Stimulated activated CD8-positive, alpha-beta memory T cell treated with anti-CD3 and anti-CD28 coated beads, Interleukin-15, amount 100 ng/mL, for 4 hours (primary cell): ENCODE measurements at places on chromosomes 7 and 10.

DNA sequence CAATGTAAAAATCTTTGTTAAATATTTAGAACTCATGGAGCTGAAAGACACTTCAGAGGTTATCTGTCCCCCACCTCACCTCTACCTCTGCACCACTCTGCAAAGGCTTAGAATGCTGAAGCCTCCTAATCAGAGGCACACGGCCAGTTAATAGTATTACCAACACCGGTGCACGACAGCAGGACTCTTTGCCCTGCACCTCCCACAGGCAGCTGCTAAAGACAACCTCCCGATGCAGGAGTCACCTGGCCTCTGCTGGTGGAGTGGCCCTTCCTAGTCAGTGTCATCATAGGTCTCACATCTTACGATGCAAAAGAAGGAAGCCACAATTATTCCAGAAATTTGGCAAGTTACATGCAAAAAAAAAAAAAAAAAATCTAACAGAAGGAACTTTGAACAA is 66.6 kb upstream of the MGMT start:
- no peak for DNase-seq

DNA sequence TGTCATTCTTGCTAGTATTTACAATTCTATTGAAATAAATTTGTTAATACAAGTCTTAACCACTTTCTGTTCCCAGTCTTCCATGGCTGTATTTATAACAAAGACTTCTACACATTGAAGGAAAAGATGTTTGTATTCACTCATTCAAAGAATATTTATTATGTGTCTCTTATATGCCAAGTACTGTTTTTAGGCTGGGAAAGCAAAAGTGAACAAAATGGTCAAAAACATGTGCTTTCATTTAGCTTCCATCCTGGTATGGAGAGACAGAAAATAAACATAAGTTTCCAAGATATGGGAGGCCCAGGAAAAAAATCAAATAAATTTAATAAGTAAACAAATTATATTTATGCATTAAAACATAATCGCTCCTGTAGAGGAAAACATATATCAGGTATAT is 22.9 kb downstream of the CPED1 start:
- no peak for DNase-seq

DNA sequence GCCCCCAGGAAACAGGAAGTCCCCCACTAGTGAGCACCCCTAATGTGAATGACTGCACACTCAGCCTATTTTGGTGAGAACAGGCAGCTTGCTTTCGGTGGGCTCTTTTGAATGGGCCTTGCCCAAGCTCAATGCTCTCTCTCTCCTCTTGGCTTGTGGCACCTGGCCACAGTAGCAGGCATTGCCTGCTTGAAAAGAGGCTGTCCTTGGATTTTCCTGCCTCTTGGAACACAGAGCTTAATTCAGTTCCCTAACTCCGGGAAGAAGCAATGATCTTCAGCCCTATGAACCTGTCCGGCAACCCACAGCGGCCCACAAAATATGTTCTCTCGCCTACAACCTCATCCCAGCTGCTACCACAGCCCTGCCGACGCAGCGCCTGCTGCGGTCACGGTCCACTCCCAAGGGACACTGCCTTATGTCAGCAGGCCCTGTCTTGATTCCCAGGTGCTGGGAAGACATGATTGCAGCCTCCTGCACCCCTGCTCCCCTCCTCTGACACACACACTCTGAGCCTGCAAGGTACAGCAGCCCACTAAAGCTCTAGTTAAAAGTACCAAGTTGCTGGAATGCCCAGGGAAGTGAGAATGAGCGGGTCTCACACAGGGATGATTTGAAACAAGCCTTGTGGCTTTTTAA is 715.5 kb upstream of the GALNT17 start:
- no peak for DNase-seq

DNA sequence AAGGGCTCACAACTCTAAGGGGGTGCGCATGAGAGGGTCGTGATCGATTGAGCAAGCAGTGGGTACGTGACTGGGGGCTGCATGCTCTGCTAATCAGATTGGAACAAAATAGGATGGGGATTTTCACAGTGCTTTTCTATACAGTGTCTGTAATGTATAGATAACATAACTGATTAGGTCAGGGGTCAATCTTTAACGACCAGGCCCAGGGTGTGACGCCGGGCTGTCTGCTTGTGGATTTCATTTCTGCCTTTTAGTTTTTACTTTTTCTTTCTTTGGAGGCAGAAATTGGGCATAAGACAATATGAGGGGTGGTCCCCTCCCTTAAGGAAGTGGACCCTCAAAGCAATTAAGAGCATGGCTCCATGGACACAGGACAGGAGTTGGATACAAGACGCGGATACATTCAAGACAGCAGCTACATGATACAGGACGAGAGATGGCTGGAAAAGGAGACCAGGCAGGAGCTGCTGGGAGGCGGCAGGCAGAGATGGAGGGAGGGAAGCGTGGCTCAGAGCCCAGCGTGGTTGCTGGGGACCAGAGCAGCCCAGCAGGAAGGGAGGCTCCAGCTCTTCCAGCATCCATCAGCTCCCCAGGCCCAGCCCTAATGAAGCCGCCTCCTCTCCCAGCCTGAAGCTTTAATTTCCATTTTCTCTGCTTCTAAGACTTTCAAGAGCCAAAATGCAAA is 31.6 kb downstream of the GSDME start:
- DNase-seq, result no peak

DNA sequence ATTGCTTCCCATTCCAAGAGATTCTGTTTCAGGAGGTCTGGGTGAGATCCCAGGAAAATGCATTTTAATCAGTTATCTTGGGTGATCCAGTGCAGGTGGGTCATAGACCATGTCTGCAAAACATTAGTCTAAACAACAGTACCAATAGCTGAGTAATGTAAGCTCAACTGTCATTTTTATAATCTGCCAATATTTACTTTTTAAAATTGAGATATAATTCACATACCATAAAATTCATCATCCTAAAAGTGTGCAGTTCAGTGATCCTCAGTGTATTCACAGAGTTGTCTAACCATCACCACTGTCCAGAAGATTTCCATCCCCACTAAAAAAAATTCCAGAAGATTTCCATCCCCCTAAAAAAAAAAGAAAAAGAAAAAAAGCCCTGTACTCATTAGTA is 51.0 kb downstream of the FAM204A start:
- no peak for DNase-seq

DNA sequence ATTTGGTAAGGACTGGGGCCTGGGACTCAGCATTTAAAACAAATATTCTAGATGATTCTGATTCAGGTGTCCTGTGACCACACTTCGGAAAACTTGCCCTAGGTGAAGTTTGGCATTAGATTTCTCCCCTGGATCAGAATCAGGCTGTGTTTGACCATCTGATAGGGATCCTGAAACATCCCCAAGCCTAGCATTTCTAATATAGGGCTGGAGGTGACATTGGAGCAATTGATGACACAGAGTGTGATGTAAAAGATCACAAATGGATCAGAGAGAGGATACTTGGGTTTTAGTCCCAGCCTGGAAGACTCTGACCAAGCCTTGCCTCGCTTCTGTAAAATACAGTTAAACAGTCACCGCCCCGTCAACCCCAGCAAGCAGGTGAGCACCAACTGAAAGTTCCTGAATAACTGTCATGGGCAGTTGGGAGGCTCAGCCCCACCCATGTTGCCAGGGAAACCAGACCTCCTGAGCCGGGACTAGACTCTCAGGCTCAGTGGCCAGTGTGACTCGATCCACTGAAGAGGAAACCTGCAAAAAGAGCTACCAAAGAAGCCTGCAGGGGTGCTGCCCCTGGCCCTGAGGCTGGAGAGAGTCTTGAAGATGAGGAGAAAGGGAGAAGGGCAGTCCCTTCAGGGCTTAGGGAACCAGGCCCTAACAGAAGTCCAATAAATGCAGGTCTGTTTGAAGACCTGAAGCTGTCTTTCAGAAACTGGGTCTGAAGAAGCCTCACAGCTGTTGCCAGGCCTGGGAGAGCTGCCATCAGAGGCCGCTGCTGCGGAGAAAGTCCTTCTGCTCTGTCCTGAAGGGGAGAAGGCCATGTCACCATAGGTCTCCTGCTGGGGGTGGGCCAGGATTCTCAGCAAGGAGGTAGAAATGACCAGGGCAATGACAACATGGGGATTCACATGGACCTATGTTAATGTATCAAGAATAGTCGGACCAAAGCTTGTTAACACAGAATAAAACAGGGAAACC is 126.1 kb upstream of the KCNMA1 start:
- no peak for DNase-seq

DNA sequence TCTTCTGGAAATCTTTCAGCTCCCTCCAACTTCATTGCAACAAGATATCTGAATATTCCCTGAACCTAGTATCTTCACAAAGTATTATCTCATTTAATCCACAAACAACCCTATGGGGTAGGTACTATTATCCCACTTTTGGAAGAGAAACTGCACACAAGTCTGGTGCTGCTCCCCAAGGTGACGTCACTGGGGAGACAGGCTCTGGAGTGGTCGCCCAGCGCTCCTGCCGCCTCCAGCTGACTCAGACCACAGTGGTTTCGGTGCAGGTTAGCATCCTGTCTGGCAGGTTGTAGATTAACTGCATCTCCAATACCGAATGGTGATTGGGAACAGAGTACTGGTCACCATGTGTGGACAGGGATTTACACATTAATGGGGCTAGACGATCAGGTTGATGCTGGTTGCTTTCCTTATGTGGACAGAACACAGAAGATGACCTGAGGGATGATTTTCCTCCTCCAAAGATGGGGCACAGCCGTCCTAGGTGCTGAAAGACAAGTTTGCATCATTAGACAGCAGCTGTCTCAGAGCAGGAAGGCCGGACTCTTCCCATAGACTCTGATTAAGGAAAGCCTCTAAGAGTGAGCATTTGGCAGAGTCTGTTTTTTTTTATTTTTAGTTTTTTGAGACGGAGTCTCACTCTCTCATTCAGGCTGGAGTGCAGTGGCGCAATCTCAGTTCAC is 128.6 kb downstream of the TRRAP start:
- no peak for DNase-seq

GRCh38 chr10:11324761-11325321 is 286.6 kb downstream of the USP6NL start:
- DNase-seq, result no peak

GRCh38 chr10:58465629-58466028 is 47.0 kb upstream of the BICC1 start:
- DNase-seq, result no peak

DNA sequence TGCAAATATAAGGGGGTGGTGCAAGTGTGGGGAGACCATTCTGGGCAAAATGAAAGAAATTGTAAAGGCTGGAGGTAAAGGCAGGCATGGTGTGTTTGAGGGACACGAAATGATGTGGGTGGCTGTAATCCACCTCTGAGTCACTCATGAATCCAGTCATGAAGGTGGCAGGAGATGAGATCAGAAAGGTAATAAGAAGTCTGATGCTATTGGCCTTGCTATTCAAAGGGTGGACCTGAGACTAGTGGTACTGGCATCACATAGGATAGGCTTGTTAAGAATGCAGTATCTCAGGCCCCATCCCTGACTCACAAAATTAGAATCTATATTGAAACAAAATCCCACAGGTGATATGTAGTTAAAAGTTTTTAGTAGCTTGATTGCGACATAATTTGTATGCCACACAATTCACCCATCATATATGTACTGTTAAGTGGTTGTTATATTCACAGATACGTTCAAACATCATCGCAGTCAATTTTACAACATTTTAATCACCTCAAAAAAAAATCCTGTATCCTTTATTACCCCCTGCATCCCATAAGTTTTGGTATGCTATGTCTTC is 85.6 kb downstream of the ST8SIA6 start:
- no peak for DNase-seq

DNA sequence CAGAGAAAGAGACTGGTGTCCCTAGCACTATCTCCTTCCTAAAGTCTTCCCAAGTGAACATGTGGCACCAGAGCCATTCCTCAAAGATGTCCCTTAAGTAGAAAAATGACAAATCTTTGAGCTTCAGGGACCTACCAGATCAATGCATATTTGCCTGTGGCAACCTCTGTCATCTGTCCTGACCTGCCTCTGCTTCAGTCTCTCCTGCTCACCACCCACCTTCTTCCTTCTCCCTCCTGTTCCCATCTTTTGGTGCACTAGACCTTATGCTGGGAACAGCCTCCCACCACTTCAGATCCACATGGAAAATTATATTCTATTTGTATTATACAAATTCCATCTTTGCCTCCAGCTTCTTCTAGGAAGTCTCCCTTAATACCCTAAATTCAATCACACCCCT is 386.4 kb downstream of the PLXNA4 start:
- DNase-seq, result no peak

- DNase-seq, result no peak
These were observed 70.7 kb downstream of the RELN start for GRCh38 chr7:103918631-103919271.

DNA sequence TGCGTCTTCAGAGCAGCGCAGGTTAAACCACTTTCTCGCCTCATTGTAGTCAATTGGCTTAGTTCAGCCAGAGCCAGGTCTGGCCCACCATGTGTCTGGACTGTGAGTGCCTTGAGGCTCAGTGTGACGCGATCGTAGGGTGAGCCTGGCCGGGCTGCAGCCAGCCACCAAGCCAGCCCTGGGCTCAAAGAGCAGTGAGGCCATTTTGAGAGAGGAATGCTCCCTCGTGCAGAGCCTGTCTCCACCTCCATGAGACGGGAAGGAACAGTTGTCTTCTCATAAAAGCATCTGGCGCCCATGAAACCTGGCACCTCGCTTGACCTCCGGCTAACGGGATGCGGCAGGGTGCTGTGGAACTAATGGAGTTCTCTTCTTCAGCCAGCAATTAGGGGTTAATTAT is 34.5 kb downstream of the LHPP start:
- DNase-seq, result no peak

GRCh38 chr10:122911889-122912484 is 1.6 kb downstream of the FAM24A start:
- no peak for DNase-seq

- DNase-seq, result no peak
These were observed 61.2 kb upstream of the FAM171A1 start for GRCh38 chr10:15432266-15432665.

DNA sequence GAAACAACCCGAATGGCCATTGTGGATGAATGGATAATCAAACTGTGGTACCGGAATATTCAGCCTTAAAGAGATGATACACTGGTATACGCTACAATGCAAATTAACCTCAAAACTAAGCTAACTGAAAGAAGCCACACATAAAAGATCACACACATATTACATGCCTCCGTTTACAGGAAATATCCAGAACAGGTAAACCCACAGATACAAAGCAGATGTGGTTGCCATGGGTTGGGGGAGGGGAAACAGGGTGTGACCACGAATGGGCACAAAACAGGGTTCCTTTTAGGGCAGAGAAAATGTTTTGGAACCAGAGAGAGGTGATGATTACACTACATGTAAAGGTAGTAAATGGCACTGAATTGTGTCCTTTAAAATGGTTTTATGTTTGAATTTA is 16.6 kb downstream of the ESYT2 start:
- DNase-seq, result no peak

DNA sequence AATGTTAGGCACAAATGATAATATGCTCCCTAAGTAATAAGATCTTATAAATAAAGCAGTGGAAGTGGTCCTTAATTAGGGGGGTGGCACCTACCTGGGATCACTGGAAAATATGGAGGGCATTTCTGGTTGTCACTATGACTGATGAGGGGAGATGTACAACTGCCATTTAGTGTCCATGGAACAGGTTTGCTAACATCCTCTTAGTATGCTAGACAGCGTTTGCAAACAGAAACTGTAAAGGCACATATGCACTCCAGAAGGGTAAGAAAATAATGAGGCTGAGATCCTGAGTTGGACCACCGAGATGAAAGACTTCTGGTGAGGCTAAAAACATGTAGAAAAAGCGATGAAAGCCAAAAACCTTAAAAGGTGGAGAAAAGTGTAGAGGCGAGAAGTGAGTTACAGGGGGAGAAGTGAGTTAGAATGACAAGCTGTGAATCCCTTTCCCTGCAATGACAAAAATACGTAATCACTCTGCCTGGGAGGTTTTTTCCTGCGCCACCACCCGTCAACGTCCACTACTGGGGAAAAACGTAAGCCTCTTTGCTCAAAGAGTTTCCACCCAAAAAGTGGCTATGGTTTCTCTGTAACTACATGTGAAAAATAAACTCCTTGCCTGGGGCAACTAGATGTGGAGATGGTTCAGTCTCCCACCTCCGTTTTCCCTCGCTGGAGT is 767 bp downstream of the KRIT1 start:
- DNase-seq, result no peak
